Pulmonary artery endothelial cell (primary cell): ENCODE measurements at places on chromosomes 2 and 18.

DNA sequence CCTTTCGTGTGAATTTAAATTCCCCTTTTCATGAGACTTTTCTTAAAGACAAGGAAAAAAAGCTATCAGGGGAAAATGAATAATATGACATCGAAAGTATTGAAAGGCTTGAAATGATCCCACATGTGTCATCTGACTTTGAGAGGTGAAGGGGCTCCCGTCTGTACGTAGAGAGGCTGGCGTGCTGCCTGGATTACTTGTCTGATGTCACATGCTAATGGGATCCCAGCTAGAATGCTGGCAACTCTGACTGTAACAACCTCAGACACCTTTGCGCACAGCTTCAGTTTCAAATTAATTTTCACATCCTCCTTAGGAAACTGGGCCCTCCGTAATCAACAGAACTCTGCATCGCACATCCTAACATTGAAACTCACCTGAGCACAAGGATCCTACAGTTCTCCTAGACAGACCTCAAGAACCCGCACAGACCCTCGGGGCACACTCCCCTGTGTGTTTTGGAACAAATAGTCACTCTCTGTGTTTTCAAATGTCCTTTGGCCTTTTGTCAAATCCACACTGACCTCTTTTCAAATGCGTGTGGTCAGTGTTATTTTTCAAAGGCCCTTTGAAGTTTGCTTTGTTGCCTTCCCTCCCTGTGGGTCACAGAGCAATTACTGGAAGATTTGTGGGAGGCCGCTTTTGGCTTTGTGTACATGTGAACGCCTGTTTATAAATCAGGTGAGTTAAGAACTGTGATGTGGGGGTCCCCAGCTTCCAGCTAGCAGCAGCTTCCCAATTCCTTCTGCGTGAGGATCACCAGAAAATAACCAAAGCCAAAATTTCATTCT is 65.9 kb downstream of the IL1R2 start:
- DNase-seq = no peak

- no peak for DNase-seq
Measured at GRCh38 chr2:52107124-52107523, 1075.2 kb upstream of the NRXN1 start.

GRCh38 chr18:62763101-62763521 is 47.8 kb downstream of the PHLPP1 start:
- no peak for DNase-seq

GRCh38 chr2:139155991-139156390 is 375.8 kb upstream of the NXPH2 start:
- no peak for DNase-seq

- no peak for DNase-seq
Measured at GRCh38 chr2:37780387-37780676, 108.9 kb upstream of the CDC42EP3 start.
